ENCODE measurements at places on chromosomes 11 and 22. TPM values are rescaled to one million over a fixed set of nuclear protein-coding genes. Genes with fewer than 3 reads are reported as not detected.

- no peak for DNase-seq
Measured at GRCh38 chr22:28064920-28065319, 145.9 kb upstream of the PITPNB start.

The CFAP68 gene
- total RNA-seq = 31.2 TPM

DNA sequence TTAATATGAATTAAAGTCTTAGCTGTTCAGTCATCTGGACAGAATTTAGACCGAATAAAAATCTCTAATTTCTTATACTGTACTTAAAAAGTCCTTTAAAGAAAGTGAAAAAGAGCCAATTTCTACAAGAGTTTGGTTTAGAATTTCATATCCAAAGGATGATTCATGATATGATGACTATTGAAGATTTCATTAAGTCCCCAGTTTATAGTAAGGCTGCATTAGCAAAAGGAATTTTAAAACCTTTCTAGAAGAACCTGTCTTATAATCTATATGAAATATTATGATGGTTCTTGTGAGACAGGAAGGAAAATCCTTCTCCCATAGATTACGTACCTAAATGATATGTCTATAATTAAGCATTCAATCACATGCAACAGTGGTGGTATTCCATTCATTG, 34.8 kb downstream of the TSG101 start:
- DNase-seq = no peak

The SNX32 gene
- 2.3 TPM for total RNA-seq

DNA sequence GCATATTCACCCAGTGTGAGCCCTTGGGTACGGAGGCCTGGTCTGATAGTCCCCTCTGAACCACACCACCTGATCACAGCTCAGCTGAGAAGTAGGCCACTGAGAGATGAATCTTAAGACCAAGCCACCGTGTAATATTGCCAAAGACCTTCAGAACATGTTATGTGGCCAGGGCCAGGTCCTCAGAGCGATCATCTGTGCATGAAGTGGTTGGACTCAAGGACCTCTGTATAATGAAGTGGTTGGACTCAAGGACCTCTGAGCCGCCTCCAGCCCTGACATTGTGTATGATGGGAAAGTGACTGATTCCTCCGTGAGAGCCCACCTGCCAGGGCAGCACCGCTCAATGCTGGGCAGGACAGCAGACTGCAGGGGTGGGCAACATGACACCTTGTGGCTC, 70.2 kb downstream of the TP53I11 start:
- no peak for DNase-seq

The MRGPRE gene
- not detected for total RNA-seq

The OR2AG2 gene
- total RNA-seq = 0.44 TPM

- no peak for DNase-seq
Measured at GRCh38 chr22:42214633-42215415, 55.6 kb downstream of the TCF20 start.

DNA sequence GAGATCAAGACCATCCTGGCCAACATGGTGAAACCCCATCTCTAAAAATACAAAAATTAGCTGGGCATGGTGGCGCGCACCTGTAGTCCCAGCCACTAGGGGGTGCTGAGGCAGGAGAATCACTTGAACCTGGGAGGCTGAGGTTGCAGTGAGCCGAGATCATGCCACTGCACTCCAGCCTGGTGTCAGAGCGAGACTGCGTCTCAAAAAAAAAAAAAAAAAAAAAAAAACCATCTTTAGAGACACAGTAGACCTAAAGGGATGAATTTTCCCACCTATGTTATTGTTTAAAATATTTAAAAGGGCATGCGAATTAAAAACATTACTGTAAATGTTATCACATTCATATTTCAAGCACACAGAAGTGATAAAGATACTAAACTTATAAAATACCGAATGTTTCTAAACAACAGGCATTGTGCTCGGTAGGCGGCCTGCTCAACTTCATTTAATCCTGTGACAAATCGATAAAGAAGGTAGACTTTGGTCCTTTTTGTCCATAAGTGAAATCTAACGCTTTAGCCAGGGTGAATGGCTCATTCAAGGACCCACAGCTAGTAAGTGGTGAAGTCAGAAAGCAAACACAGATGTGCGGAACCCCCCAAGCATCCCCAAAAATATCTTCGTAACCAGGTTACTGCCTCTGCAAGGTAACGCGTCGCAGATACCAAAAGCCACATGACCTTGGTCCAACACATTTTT, 16.1 kb downstream of the NCAPD3 start:
- no peak for DNase-seq

The ZP1 gene
- total RNA-seq = not detected

Measured in breast epithelium (tissue), 4 donors.